Fibroblast of the aortic adventitia (primary cell): ENCODE measurements at places on chromosomes 12 and 14.

DNA sequence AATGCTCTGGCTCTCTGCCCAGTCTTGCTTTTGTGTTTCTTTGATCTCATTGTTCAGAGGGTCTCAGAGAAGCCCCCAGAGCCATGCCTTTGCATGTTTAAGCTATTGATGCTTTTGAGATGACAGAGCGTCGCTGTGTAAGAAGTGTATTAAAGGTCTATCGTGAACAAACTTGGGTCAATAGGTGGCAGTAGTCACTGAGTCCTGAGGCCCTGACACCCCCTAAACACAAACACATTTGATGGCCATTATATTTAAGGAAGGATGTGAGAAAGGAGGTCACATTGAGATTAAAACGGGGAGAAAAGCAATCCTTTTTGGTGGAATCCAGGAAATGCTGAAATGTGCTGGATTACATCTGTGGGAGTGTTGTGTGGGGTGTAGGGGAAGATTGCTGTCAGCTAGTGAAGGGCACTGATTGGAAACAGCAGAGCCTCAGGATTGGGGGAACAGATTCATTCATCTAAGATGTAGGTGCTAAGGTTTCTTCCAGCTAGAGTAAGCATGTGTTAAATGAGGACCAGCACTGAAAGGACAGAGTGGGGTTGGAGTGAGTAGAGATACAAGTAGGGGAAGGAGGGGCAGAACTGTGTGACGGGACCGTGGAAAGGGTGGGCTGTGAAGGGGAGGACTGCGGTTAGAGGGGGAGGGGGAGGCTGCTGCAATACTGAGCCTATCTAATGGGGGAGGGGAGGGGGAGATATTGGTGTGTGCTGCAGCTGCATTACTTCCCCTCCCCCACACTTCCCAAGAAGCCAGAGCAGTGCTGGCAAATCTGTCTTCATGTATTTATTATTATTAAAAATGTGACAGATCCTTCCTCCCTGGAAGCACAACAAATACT is 12.7 kb downstream of the NGDN start:
- DNase-seq = no peak

GRCh38 chr12:6613776-6614512 is 6.8 kb upstream of the CHD4 start:
- peak; percentile 99 for DNase-seq

GRCh38 chr14:75821831-75822521 is 159.8 kb downstream of the TGFB3 start:
- DNase-seq = no peak

DNA sequence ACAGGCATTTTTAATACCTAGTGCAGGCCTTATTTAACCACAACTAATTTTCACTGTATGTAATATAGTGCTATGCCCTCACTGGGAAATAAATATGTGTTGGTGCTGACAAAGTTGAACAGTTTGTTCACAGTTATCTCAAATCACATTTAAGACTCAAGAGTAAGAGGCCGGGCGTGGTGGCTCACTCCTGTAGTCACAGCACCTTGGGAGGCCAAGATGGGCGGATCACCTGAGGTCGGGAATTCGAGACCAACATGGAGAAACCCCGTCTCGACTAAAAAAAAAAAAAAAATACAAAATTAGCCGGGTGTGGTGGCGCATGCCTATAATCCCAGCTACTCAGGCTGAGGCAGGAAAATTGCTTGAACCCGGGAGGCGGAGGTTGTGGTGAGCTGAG is 22.9 kb upstream of the TEAD4 start:
- no peak for DNase-seq

DNA sequence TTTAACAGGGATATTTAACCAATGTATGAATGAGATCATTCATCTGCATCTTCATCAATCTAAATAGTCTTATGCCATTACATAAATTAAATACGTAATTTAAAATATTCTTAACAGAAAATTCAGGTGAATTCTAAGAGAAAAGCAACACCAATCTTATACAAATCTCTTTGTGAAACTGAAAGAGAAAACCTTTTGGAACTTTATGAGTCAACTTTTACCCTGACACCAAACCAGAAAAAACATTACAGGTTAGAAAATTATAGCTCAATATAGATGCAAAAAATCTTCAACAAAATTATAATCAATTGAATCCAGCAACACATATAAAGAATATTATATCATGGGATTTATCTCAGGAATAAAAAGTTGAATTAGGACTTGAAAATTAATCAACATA is 3.4 kb downstream of the GLIPR1L1 start:
- no peak for DNase-seq

DNA sequence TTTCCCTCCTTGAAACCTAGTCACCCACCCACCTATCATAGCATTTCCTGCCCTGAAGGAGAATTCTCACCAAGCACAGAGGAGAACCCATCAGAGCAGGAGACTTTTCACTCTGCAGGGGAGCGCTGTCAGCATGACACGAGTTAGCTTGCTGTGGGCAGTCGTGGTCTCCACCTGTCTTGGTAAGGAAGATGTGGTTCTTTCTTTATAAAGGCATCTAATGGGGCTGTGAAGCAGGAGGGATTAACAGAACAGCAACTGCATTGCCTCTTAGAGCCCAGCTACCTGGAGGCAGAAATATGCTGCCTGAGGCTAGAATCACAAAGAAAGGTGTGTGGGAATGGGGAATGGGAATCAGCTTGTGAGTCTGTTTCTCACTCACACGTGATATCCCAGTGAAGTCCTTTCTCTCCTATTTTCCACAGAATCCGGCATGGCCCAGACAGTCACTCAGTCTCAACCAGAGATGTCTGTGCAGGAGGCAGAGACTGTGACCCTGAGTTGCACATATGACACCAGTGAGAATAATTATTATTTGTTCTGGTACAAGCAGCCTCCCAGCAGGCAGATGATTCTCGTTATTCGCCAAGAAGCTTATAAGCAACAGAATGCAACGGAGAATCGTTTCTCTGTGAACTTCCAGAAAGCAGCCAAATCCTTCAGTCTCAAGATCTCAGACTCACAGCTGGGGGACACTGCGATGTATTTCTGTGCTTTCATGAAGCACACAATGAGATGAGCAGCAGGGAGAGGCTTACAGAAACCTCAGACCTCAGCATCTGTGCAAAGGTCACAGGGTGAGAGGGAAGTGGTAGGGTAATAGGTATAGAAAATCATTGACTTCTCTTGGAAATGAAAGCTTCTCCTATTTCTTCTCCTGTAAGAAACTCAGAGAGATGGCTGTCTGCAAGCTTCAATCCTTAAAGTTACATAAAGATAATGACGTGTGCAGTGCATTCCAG is 316.9 kb downstream of the DAD1 start:
- DNase-seq = no peak

- no peak for DNase-seq
These were observed 8.2 kb downstream of the ULK1 start for GRCh38 chr12:131902332-131903241.

- peak; percentile 39 for DNase-seq
These were observed 154.9 kb upstream of the KRR1 start for GRCh38 chr12:75666126-75666938.

DNA sequence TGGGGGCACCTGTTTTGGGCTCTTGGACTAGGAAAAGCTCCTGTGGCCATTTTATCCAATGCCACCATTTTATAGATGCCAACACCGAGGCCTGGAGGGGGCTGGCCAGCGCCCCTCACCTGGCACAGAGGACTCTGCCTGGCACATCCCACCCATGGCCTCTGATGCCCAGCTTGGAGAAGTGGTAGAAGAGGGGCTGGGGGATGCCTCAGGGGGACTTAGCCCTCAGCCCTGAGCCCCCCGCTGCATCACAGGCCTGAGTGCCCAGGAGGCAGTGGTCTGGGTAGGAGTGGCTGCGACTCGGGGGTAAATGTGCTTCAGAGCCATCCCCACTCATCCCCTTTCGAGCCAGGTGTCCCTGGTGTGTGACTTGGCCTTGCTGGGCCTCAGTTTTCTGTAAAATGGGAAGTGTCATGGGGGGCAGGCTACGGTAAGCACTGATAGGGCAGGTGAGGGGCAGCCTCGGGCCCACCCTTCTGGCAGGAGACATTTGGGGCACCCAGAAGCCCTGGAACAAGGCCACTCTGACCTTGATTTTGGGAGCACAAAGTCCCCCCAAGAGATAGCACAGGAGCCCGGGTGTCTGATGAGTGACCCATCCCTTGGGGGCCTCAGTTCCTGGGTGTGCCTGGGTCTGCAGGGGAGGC is 22.5 kb downstream of the SH2B3 start:
- DNase-seq = no peak

GRCh38 chr12:9782547-9783382 is 22.1 kb upstream of the CD69 start:
- no peak for DNase-seq

GRCh38 chr12:62957233-62957953 is 22.4 kb upstream of the PPM1H start:
- peak; percentile 11 for DNase-seq

- DNase-seq = no peak
These were observed 342.5 kb downstream of the EMP1 start for GRCh38 chr12:13539051-13539450.
